RWPE2 (cell line): ENCODE measurements at places on chromosomes 16 and 17.
A peak's percentile ranks its signal among the peaks of the same experiment; 100 is the strongest.

- no peaks in the 10 kb centered on the region for H3K27me3 ChIP-seq
- peak overlapping the region; percentile 83 for H3K27ac ChIP-seq
- no peaks in the 10 kb centered on the region for H3K36me3 ChIP-seq
- H3K4me1 ChIP-seq: peaks cover 8% of the 10 kb centered on the region
These were observed 2.1 kb downstream of the CPPED1 start for GRCh38 chr16:12801511-12802042.

DNA sequence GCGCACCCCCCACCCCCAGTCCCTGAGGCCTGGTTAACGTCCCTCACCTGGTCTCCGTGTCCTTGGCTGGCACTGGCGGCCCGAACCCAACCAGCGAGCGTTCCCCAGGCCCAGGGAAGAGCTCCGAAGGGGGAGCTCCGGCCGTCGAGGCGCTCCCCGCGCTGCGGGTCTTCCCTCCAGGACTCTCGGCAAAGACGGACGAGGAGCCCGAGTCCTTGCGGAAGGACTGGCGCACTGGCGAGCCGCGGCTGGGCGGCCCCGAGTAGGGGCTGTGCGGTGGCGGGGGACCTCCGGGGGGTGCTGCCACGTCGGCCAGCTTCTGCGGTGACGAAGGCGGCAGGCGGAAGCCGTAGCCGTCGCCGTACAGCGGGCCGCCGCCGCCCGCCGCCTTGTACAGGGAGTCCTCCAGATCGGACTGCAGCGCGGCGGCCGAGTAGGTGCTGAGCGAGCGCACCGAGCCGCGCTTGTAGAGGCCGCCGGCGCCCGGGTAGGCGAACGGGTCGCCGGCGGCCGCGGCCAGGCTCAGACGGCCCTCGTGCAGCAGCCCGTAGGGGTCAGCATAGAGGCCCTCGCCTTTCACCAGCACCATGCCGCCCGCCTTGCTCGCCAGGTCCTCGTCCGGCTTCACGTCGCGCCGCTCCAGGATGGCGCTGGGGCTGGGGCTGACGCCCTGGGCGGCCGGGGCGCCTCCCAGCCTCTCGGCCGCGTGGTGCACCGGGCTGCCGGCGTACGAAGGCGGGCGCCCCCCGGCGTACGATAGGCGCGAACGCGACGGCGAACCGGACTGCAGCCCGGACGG is 44.1 kb downstream of the SRCIN1 start:
- no peak overlapping the region for H3K4me3 ChIP-seq
- peaks cover 6% of the 10 kb centered on the region for H3K4me1 ChIP-seq
- peaks cover 27% of the 10 kb centered on the region for H3K27me3 ChIP-seq
- no peak for DNase-seq

- H3K4me3 ChIP-seq: no peak overlapping the region
- H3K27ac ChIP-seq: no peak overlapping the region
- H3K36me3 ChIP-seq: no peaks in the 10 kb centered on the region
- H3K4me1 ChIP-seq: peaks cover 5% of the 10 kb centered on the region
These were observed 68.9 kb downstream of the NEUROD2 start for GRCh38 chr17:39538866-39539265.

- no peaks in the 10 kb centered on the region for H3K27me3 ChIP-seq
- H3K36me3 ChIP-seq: no peaks in the 10 kb centered on the region
- no peak overlapping the region for H3K4me3 ChIP-seq
- H3K27ac ChIP-seq: no peak overlapping the region
- H3K4me1 ChIP-seq: no peaks in the 10 kb centered on the region
These were observed 35.4 kb downstream of the SLC6A4 start for GRCh38 chr17:30200106-30200505.

DNA sequence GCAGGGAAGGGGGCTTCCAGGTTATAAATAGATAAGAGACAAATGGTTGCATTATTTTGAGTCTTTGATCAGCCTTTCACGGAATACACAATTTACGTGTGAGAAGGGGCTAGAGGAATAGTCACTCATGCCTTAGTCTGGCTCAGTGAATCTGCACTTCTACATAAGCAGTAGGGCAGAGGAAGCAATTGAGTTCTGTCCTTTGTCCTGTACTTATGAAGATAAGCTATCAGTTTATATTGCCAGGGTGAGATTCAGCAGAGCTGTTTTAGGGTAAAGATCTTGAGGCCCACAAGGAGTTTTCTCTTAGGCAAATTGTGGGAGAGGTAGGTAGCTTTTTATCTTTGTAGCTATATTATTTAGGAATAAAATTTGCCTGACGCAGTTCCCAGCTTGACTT is 33.3 kb downstream of the TOM1L1 start:
- no peaks in the 10 kb centered on the region for H3K27me3 ChIP-seq
- H3K27ac ChIP-seq: no peak overlapping the region
- no peaks in the 10 kb centered on the region for H3K4me1 ChIP-seq
- peaks cover 95% of the 10 kb centered on the region for H3K36me3 ChIP-seq
- no peak overlapping the region for H3K4me3 ChIP-seq

GRCh38 chr16:57196753-57197152 is 10.6 kb downstream of the RSPRY1 start:
- peak overlapping the region; percentile 27 for H3K27ac ChIP-seq
- H3K27me3 ChIP-seq: no peaks in the 10 kb centered on the region
- no peak for DNase-seq
- peaks cover 11% of the 10 kb centered on the region; the same call in 1 of the 2 replicates for H3K36me3 ChIP-seq

GRCh38 chr17:60729854-60730253 is 52.2 kb downstream of the BCAS3 start:
- H3K4me1 ChIP-seq: no peaks in the 10 kb centered on the region
- H3K36me3 ChIP-seq: no peaks in the 10 kb centered on the region; the same call in 1 of the 2 replicates
- H3K27me3 ChIP-seq: no peaks in the 10 kb centered on the region
- DNase-seq: no peak

GRCh38 chr17:58381124-58382035 is 29.4 kb upstream of the SUPT4H1 start:
- peaks cover 7% of the 10 kb centered on the region for H3K4me1 ChIP-seq
- H3K27me3 ChIP-seq: no peaks in the 10 kb centered on the region

DNA sequence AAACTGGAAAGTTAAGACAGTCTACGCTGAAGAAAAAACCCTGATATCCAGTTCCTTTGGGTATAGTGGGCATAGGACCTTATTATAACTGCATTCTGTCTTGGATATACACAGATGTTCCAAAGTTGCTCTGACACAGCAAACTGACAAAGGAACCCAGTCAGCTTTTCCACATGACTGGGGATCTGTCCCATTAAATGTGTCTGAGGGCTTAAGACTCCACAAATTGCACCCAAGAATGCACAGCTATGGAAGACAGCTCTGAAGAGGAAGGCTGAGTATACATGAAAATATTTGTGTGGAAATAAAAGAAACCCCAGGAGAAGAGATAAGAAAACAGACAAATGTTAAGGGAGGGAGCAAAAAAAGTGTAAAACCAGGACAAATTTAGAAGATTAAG is 114.1 kb downstream of the SPAG9 start:
- peaks cover 66% of the 10 kb centered on the region for H3K36me3 ChIP-seq
- H3K27me3 ChIP-seq: no peaks in the 10 kb centered on the region
- no peak overlapping the region for H3K4me3 ChIP-seq
- no peak overlapping the region for H3K27ac ChIP-seq
- H3K4me1 ChIP-seq: no peaks in the 10 kb centered on the region
